Left renal cortex interstitium (tissue), 4 donors: ENCODE measurements at places on chromosomes 2 and 18. TPM values are rescaled to one million over a fixed set of nuclear protein-coding genes. Genes with fewer than 3 reads are reported as not detected.

Gene DNAH7
- polyA plus RNA-seq: 9.4 TPM

Gene MDH1B
- polyA plus RNA-seq: 12.5 TPM

Gene IFIH1
- polyA plus RNA-seq: 5.9 TPM

Gene OSBPL1A
- 56.9 TPM for polyA plus RNA-seq

Gene PDCL3
- polyA plus RNA-seq: 29.2 TPM

Gene COL4A4
- 59.5 TPM for polyA plus RNA-seq

Gene ASIC4
- polyA plus RNA-seq: 0.33 TPM

Gene UGT1A3
- not detected for polyA plus RNA-seq

Gene CAVIN2
- 35.2 TPM for polyA plus RNA-seq

Gene CNDP1
- 1.7 TPM for polyA plus RNA-seq

Gene COL5A2
- polyA plus RNA-seq: 124 TPM

Gene HOXD13
- 0.24 TPM for polyA plus RNA-seq

Gene CPO
- 1.0 TPM for polyA plus RNA-seq

Gene RMDN2
- 13.7 TPM for polyA plus RNA-seq

Gene CENPA
- 15.0 TPM for polyA plus RNA-seq

Gene PSMA8
- polyA plus RNA-seq: not detected

Gene CRYGA
- not detected for polyA plus RNA-seq

Gene SNORC
- 3.7 TPM for polyA plus RNA-seq

Gene SKOR2
- polyA plus RNA-seq: not detected

Gene PROKR1
- 0.45 TPM for polyA plus RNA-seq

Gene TEKT4
- polyA plus RNA-seq: 0.26 TPM

Gene IL1R1
- polyA plus RNA-seq: 32.7 TPM

Gene REEP1
- 2.5 TPM for polyA plus RNA-seq

Gene COL4A3
- polyA plus RNA-seq: 44.5 TPM
